ENCODE measurements at places on chromosomes 6 and 20. TPM values are rescaled to one million over a fixed set of nuclear protein-coding genes. Genes with fewer than 3 reads are reported as not detected.

- DNase-seq, result no peak
These were observed 1.1 kb upstream of the HLA-C start for GRCh38 chr6:31272836-31273626.

DNA sequence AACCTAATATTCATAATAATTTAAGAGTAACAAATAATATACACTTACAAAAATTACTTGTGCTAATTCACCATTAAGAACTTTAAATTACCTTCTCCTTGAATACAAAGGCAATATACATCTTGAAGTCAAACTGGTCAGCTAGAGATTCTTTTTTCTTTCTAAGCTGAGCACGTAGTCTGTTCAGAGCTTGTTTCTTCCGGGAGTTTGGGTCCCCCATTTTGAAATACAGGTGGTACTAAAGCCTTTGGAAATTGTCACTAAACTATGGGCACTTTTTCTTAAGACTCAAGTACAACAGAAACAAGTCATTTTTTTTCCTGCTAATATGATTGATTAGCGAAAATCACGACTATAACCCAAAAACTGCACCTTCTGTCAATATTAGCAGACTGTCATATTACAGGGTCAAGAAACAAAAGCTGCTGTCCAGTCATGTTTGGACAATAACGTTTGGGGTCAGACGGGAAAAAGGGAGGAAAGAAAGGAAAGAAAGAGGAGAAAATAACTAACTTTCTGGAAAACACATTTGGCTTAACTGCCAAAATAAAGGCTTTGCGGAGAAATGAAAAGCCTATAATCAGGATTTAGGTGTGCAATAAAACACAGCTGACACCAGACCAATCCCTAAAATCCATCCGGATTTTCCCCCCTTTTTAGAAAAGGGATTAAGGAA is 367 bp downstream of the C6orf62 start:
- DNase-seq, result no peak

GRCh38 chr6:90319979-90320685 is 23.5 kb upstream of the BACH2 start:
- DNase-seq, result no peak

- DNase-seq, result no peak
These were observed 156.4 kb upstream of the CARMIL1 start for GRCh38 chr6:25122622-25123237.

GRCh38 chr20:49112596-49113274 is 66.6 kb downstream of the CSE1L start:
- no peak for DNase-seq

DNA sequence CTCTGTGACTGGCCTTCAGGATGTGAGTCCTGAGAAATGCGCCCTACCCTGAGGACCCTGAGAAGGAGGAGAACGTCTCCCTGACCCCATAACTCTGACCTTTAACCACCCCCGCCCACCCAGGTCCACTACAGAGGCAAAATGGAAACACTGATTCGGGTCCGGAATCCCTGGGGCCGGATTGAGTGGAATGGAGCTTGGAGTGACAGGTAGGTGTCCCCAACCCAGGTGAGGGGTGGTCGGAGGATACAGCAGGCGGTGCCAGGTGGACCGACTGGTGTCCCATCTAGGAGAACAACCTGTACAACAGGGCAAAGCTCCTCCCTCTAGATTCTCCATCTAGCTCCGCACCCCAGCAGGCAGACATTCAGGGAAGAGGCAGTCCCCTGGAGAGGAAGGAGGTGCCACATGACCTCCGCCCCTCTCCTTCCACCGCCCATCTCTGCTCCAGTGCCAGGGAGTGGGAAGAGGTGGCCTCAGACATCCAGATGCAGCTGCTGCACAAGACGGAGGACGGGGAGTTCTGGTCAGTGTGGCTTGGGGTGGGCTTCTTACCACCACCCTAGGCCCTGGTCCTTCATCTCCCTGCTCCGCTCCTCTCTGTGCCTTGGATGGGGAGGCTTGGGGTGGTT is 17.6 kb downstream of the CAPN11 start:
- DNase-seq, result no peak

THEMIS gene
- polyA plus RNA-seq, result 0.08 TPM
